HCT116 (cell line): ENCODE measurements at places on chromosomes 7 and 10. TPM values are rescaled to one million over a fixed set of nuclear protein-coding genes. Genes with fewer than 3 reads are reported as not detected.

- no peak for DNase-seq
These were observed 72.2 kb downstream of the MTURN start for GRCh38 chr7:30206942-30207341.

Gene LRRC61
- total RNA-seq, result 12.0 TPM

Gene MINPP1
- 22.1 TPM for total RNA-seq

GRCh38 chr7:138898255-138898654, 82.9 kb downstream of the KIAA1549 start:
- DNase-seq, result no peak

DNA sequence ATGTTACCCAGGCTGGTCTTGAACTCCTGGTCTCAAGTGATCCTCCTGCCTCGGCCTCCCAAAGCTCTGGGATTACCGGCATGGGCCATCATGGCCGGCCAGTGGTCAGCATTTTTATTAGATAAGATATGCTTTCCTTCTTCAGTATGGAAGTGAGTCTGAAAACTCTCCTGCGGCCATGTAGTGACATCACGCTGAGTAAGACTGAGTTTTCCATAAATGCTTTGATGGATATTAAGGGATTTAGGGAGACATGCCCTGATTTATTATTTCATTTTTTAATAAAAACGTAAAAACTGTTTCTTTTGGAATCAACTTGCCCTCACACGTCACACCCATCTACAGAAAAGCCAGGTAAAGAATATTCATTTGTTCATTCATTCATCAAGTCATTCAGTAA, 48.4 kb downstream of the DYNC1I1 start:
- DNase-seq, result no peak

Gene LBX1
- not detected for total RNA-seq

DNA sequence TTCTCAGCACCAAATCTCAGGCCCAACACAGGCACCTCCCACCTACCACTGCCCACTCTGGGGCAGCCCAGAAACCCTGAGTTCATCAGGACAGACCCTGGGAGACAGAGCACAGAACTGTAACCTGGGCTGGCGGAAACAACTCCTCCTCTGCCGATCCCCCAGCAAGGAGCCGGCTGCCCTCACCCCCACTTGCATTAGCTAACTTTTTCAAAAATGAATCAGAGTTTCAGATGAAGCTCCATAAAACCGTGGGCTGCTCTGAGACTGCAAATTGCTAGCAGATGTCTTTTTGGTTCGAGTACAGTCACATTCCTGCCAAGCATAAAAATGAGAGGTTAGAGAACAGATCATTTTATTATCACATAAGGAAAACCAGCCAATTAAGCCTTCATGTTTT, 93.4 kb upstream of the PARD3 start:
- no peak for DNase-seq

DNA sequence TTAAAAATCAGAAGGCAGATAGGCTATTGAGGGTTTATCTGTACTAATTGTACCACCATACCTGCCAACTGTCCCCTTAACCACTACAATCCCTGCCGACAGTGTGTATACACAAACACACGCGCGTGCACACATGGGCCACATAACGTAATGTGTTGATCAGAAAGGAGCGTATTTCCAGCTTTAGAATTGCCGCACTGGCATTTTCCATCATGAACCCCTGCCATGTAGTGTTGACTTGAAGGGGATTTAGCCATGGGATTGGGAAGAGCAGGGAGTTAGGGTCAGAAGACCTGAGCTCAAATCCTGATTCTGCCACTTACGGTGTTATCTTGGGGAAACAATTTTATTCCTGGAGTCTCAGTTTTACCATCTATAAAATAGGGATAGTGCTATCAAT, 158.9 kb downstream of the TCF7L2 start:
- no peak for DNase-seq

Gene EPHB6
- 12.6 TPM for total RNA-seq

Gene SPDYE16
- total RNA-seq, result not detected

DNA sequence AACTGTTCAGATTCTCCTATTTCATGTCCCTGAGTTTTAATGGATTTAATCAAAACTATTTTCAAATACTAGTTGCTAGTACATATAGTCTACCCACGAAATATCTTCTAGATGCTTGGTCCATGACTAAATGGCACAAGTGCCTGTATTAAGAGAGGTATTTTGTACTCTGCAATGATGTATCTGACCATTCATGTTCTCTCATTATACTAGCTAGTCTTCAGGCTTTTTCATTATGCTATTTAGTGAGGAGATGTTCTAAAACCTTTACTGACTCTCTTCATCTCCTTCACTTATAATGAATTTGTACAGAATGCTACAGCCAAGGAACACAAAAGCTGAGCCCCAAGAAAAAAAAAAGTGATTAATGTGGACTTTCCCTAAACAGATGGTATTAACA, 222.5 kb downstream of the AHR start:
- no peak for DNase-seq

DNA sequence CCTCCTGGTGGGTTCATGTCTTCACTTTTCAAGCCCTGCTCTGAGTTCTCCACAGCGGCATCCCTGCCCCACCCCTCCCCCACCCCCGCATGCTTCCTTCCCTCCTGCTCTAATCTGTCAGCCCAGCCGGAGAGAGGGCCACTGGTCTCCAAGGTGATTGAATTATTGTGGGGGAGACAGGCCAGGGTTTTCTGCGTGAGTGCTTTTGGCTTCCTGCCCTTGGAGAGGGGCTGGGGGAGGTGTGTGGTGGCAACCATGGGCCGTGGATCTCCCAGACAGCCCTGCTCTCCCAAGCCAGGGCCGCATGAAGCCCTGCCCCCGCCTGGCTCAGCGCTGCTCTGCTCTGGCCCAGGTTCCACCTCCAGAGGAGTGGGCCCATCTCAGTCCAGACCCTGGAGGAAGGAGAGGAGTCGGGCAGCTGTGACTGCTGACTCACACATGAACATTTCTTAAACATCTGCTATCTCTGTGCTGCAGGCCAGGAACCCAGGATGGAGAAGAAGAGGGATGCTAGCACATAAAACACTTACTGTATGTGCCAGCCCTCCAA, 109.9 kb downstream of the ZMIZ1 start:
- no peak for DNase-seq

GRCh38 chr7:17408245-17408903, 109.9 kb downstream of the AHR start:
- DNase-seq, result peak; percentile 74

GRCh38 chr7:47228386-47229014, 353.4 kb downstream of the TNS3 start:
- DNase-seq, result peak; percentile 76

- DNase-seq, result no peak
These were observed 20.7 kb downstream of the CAV1 start for GRCh38 chr7:116545411-116545993.

GRCh38 chr7:133821171-133821570, 306.0 kb upstream of the LRGUK start:
- no peak for DNase-seq

- no peak for DNase-seq
These were observed 341.2 kb downstream of the PTPRN2 start for GRCh38 chr7:158246272-158246959.

GRCh38 chr10:95539560-95540284, 21.4 kb downstream of the SORBS1 start:
- DNase-seq, result no peak

DNA sequence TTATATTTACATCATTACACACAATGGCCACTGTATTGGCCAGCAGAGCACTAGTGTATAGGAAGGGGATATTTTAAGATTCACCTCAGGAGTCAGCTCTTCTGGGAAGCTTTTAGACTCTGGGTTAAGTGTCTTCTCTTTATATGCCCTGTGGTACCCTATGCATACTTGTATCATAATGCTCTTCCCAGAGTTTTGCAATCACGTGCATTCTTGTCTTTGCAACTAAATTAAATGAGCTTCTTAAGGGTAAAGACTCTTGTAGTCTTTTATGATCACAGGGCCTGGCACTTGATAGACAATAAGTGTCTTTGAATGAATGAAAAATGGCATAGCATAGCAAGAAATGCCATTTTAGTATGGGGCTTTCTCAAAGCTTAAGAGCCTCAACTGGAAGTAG, 35.4 kb upstream of the ARMS2 start:
- DNase-seq, result no peak

Gene AGR2
- 0.93 TPM for total RNA-seq

Gene PNLIPRP2
- total RNA-seq, result 1.1 TPM

Gene NAT16
- total RNA-seq, result 2.0 TPM

Gene CDHR3
- 5.5 TPM for total RNA-seq

Gene HOXA4
- total RNA-seq, result 2.0 TPM

Gene FAM221A
- total RNA-seq, result 2.2 TPM

Gene SVOPL
- not detected for total RNA-seq

DNA sequence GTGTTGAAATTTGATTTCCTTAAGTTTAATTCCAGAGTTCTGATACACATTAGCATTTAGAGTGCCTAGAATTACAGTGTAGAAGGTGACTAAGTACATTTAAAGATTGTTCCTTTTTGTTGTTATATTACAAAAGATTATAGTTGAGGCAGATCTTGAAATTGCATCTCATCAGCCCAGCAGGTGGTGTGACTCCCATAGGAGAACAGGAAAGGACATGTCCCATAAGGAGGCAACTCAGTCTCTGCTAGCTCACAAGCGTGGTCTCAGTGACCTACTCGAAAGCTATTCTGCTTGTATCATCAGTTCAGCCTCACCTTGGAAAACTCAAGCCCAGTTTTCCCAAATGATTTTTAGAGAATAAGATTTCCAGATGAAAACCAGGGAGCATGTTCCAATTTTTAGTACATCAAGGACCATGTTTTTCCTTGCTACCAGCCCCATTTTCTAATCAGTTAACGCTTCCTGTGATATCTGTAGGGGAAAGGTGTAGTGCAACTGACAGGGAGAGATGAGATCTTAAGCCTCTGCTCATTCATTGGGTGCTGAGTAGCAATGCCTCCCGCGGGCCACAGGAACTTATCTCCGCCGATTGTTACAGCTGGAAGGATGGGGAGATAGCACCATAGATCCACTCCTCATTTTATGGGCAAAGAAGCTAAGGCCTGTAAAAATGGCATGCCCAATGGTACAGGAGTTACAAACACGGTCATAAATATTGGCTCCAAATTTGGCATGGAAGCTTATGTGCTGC, 1.1 kb upstream of the GNAI1 start:
- DNase-seq, result no peak

- no peak for DNase-seq
These were observed 112.1 kb downstream of the CUL2 start for GRCh38 chr10:34978080-34978479.

- no peak for DNase-seq
These were observed 297.3 kb upstream of the COBL start for GRCh38 chr7:51613911-51614357.

DNA sequence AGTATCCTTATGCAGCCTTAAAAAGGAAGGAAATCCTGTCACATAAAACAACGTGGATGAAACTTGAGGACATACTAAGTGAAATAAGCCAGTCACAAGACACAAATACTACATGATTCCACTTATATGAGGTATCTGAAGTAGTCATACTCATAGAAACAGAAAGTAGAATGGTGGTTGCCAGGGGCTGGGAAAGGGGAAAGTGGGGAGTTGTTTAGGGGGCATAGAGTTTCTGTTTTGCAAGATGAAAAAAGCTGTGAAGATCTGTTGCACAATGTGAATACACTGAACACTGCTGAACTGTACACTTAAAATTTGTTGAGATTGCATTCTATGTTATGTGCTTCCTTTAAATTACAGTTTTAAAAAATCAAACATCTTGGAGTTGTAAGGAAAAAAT, 2.9 kb downstream of the NUP205 start:
- no peak for DNase-seq

- no peak for DNase-seq
These were observed 114.2 kb downstream of the DYNC1I1 start for GRCh38 chr7:95886501-95887090.

Gene RARRES2
- total RNA-seq, result 2.1 TPM

Gene ADIRF
- total RNA-seq, result 448 TPM

DNA sequence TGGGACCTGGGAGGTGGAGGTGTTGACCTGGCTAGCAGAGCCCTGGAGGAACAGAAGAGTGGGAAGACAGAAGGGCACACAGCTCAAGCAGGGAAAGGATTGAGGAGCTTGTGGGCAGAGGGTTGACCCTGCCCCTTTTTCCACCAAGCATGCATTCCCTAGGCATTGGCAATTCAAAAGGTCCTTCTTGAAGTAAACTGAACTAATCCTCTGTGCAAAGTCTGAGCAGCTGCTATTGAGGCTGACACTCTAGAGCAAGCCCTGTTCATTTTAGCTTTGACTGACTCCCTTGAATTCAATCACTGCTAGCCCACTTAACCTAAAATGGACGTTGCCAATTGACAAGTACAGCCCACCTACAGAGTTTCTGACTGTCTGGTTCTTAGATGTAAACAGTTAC, 116.5 kb upstream of the TNS3 start:
- no peak for DNase-seq

Gene SPDYE2B
- not detected for total RNA-seq

Gene SEMA3D
- 1.4 TPM for total RNA-seq

Gene ACBD7
- 3.3 TPM for total RNA-seq

GRCh38 chr7:157310676-157311185, 26.1 kb upstream of the DNAJB6 start:
- no peak for DNase-seq

DNA sequence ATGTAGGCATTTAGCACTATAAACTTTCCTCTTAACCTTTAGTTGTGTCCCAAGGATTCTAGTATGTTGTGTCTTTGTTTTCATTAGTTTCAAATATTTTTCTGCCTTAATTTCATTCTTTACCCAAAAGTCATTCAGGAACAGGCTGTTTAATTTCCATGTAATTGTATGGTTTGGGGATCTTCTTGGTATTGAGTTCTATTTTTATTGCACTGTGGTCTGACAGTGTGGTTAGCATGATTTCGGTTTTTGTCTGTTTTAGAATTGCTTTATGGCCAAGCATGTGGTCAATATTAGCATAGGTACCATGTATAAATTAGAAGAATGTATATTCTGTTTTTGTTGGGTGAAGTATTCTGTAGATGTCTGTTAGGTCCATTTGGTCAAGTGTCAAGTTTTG, 26.3 kb downstream of the COA1 start:
- no peak for DNase-seq

Gene HOXA13
- 3.6 TPM for total RNA-seq

GRCh38 chr7:96253441-96253840, 68.5 kb downstream of the SLC25A13 start:
- no peak for DNase-seq

- DNase-seq, result no peak
These were observed 9.2 kb downstream of the SSC4D start for GRCh38 chr7:76400248-76400647.

- DNase-seq, result no peak
These were observed 120.3 kb downstream of the NRP1 start for GRCh38 chr10:33214174-33214573.

DNA sequence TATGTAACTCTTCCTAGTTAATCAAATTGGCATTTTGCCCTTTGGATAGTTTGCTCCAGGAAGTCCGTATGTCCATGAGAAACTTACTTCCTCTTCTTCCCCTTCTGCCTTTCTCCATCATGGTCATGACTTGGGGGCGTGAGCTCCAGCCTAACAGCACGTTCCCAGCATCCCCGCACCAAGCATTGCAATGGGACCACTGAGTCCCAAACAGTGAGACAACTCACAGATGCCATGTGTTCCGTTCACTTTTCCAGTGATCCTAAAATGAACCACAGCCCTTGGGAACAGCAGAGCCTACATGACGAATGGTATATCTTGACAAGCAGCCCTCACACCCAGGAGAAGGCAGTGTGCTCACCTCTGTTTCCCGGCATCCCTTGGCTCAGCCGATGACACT, 10.7 kb downstream of the BTBD16 start:
- no peak for DNase-seq

- no peak for DNase-seq
These were observed 128.5 kb downstream of the BTAF1 start for GRCh38 chr10:92052088-92052487.
